Right hindlimb (tissue), 1 donor: ENCODE measurements at places on chromosomes 3 and 15.
A peak's percentile ranks its signal among the peaks of the same experiment; 100 is the strongest.

- DNase-seq: no peak
These were observed 218.9 kb downstream of the CDIN1 start for GRCh38 chr15:36798366-36798765.

GRCh38 chr3:53175613-53176540 lies 14.9 kb downstream of the PRKCD start:
- DNase-seq: no peak

DNA sequence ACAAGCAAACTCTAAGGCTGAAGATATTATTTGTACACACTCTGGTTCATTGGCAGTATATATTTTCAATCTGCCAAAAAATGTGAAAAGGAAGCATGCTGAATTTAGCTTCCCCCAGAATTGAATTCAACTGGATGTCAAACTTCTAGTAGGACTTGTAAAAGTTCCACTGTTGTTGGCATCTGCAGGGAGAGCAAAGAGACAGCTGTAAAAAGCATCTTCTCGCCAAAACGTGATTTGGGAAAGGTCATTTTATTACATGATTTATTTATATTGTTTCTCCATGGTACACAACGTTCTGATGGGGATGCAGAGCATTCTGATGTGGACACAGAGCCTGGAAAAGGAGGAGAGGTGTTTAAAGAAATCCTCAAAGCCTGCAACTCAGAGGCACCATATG lies 196.7 kb upstream of the ADAMTS9 start:
- DNase-seq: no peak

GRCh38 chr15:49747340-49747739 lies 126.5 kb downstream of the DTWD1 start:
- no peak for DNase-seq

DNA sequence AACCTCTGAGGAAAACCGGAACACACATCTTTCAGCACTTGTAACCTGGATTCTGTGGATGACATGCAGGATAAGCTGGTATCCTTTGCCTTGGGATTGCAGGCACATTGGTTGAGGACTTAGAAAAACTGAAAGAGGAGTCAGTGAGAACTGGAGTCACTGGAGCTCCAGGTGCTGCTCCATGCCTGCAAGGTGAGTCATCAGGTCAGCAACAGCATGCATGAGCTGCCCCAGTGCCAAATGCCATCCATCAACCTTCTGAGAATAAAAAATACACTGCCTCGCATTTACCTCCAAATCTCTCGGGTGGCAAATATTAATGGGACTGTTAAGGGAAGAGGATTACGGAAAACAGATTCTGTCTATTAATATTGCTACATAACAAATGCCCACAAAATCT lies 729.1 kb downstream of the NTRK3 start:
- DNase-seq: no peak

DNA sequence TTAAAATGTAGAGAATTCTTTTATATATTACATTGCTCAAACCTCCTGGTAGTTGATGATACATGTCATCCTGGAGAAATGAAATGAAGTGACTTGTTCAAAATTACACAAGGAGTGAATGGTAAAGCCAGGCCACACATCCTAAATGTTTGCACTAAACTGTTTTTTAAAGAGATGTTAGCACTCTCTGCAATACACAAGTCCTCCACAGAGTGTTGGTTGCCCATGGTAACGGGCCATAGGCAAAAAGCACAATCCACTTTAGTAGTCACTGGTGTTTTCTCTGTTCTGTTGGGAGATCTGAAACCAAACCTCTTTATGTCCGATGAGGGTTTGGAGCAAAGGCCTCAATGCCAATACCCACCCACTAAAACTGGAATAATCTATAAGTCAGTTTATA lies 907.4 kb downstream of the NTRK3 start:
- no peak for DNase-seq

GRCh38 chr3:13834258-13835035 lies 45.4 kb downstream of the WNT7A start:
- DNase-seq: no peak

GRCh38 chr3:124514683-124515082 lies 215.6 kb upstream of the UMPS start:
- DNase-seq: no peak

- DNase-seq: no peak
These were observed 40.8 kb upstream of the MED12L start for GRCh38 chr3:151044706-151045105.

DNA sequence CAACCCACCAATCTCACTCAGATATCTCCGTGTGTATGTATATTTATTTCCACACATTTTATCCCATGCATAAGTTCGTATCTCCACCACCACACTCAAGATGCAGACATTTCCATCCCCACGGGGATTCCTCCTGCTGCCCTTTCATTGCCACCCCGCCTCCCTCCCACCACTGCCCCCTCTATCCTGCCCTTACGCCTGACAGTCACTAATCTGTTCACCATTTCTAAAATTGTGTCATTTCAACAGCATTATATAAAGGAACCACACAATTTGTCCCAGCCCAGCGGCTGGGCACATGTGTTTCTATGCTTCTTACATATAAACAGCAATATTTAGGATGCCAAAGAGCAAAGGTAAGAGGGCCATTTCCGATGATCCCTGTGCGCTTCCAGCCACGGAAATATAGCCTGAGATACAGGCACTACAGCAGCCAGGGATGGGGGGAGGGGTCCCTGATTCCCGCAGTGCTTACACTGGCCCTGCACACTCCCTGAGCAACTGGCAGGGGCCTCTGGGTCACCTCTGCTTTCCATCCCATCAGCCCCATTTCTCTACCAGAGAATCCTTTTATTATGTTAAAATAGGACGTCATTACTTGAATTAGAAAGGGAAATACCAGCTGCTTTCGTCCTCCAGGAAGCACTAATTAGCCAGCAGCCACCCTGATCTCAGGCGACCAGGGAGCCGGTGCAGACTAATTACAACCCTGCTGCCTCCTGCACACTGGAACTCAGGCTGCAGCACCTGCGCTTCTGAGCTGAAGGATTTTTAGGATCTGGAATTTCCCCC lies 372.0 kb upstream of the ATP10A start:
- no peak for DNase-seq

DNA sequence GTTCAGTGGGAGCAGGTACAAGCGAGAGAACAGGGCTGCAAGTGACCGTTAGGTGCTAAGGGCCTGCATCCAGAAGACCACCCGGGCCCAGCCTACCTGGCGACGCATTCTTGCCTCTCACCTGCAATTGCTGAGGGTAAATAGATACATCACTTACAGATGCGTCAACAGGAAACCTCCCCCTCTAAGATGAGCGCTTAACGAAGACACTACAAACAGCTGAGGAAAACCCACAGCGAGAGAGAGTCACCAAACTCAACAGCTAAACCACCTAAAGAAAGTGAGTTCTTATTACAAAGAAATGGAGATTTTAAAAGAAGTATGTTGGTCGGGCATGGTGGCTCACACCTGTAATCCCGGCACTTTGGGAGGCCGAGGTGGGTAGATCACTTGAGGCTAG lies 157.9 kb downstream of the CHSY1 start:
- DNase-seq: no peak

DNA sequence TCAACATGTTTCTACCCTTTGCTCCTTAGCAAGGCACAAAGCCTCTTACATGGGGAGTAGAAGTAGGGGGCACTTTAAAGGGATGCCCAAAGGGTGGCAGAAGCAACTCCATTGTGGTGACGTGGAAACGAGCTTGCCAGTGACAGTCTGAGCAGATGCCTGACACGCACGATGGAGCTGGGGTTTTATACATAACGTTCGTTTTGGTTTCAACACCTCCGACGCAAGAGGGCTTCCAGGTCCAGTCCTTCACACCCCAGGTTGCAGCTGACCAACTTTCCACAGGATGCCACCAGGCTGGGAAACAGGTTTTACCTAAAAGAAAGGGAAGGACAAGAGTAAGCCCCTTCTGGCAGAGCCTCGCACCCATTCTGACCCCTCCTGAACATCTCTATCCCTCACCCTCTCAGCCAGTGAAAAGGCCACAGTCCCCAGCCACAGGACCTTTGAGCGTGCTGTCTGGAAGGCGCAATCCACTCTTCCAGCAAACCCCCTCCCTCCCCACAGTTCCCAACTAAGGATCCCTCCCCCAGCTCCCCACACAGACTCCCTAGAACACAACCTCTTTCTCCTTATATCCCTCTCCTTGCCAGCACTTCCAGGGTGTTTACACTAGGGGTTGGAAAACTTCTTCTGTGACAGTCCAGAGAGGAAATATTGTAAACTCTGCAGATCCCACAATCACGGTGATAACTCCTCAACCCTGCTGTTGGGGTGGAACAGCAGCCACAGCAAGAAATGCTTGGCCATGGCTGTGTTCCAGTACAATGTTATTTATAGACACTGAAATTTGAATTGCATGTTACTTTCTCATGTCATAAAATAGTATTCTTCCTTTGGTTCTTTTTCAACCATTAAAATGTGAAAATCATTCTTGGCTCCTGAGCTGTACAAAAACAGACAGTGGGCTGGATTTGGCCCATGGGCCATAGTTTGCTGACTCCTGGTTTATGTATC lies 36.2 kb downstream of the FAM174B start:
- DNase-seq: peak; percentile 80

GRCh38 chr3:48268381-48268935 lies 27.6 kb downstream of the ZNF589 start:
- DNase-seq: no peak
